ENCODE measurements at places on chromosomes 5 and 9.

DNA sequence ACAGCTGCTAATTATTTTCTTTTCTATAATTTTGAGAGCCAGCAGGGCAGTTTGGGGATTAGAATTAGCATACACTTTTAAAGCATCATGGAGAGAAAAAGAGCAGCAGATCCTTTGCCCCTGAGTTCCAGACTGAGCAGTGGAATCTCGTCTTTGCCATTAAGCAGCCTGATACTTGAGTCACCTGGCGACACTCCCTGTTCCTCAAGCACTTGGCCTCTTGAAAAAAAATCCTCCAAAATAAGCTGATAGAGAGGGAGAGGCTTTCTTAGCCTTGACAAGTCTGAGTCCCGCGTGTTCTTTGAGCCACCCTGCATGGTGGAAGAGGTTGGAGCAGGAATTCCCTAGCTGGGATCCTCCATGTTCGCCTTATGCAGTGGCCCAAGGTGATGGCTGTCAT is 398.3 kb downstream of the IRX2 start:
- no peak for DNase-seq

GRCh38 chr9:98916660-98917059 is 27.0 kb upstream of the COL15A1 start:
- DNase-seq: no peak

DNA sequence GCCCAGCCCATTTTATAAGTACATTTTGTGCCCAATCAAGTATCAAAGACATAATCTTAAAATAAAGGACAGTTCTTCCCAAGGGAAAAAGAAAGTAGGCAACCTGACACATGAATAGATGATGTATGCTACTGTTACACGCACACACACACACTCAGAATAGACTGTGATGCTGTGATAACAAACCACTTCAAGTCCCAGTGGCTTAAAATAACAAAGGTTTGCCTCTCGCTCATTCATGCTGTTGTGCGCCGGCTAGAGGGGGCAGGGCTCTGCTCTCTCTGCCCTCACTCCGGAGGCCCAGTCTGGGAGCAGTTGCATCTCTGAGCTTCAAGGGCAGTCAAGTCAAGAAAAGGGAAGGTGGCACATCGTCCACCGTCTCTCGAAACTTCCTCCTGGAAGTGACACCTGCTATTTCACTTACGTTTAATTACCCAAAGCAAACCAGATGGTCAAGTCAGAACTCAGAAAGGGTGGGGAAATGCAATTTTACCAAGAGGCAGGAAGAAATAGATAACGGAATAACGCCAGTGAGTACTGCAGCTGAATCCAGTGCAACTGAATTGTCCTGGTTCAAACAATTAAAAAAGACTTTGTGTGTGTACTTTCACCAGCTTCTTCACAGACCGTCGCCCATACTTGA is 43.3 kb downstream of the ANKRD33B start:
- DNase-seq: no peak

DNA sequence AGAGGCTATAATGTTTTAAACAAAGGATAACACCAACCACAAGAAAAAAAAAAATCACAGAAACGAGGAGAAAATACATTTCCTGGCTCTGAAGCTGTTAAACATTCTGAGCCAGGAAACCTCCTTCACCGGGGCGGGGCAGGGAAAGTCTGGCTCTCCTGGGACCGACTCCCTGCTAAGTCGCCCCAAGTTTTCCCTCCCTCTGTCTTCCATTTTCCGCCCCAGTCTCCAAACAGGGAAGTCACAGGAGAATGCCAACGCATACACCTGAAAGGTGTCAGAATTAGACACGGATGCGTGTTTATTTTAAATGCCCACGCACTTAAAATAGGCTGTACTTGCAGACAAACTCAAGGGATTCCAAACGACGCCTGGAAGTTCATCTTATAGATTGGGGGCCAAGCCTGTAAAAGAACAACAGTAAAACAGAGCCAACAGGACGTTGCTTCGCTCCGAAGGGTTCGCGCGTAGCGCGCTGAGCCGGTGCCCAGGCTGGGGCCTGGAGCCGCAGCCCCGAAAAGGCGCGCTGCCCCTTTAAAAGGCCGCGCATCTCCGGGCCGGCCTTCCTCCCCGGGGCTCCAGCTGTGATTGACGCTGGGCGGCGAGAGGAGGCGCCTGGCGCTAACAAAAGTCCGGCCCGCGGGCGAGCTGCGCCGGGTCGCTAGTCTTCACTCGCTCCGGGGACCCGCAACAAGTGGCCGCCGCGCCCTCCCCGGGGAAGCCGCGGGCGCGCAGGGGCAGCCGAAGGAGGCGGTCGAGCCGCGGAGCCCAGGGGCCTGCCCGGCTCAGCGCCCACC is at the start of gene FBXL7:
Gene FBXL7 (plus strand): TSS at position 653 of the 797 bp plus-strand sequence.
- no peak for DNase-seq

DNA sequence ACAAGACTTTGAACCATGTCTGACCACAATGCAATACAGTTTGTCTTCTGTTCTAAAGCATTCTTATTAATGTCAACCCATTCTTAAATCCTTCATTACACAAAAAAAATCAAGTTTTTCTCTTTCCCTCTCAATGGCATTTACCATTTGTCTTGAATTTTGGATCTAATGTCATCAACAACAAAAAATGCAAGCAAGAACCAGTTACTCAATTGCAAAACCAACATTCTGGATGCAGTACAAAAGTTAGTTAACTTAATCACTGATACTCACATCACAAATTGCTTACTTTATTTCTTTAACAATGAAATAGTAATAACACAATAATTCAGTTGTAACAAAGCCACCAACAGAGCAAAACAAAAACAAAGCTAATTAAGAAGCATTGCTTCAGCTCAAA is 6.0 kb downstream of the C9orf40 start:
- no peak for DNase-seq

DNA sequence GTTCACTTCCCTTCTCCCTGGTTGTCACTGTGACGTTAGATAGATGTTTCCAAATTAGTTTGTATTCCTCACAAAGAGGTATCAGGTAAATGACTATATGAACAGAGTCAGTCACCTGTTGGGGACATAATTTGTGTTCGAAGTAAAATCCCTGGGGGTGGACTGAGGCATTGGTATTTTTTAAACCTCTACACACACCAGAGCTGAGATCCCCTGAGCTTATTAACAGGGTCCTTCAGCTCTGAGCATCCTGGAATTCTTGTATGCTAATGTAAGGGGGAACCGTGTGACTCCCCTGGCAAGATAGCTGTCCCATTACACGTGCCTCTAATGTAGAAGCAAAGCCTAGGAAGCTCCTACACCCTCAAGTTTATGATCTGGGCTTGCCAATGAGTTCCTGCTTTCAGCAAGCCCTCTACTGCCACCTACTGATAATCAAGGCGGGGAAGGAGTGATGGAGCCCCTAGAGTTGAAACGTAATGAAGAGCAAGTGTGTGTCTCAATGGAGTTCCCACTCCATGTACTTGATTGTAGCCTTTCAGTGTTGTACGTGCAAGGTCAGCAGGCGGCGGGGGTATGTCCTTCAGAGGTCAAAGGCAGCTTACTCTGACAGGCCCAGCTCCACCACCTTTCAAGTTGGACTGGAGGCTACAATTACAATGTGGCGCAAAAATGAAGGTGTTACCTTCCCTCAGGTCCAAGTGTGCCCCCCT is 14.4 kb downstream of the PRKACG start:
- peak; percentile 23 for DNase-seq

GRCh38 chr9:136015656-136016571 is 54.7 kb upstream of the UBAC1 start:
- DNase-seq: no peak

DNA sequence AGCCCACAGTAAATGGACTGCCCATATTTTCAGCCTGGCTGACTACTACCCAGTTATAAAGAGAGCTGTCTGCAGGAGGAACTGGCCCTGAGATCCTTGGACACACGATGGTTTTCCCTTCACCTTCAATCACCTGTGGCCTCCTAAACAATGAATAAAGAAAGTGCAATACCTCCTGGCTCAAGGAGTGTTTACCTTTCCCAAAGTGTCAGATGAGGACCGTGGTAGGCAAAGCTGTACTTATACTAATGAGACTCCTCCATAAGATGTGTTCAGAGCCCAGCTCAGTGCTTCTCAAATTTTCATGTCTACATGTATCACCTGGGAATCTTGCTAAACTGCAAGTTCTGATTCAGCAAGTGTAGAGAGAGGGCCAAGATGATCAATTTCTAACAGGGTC is 284.5 kb upstream of the VLDLR start:
- DNase-seq: no peak

GRCh38 chr5:1429066-1429465 is 16.2 kb downstream of the SLC6A3 start:
- no peak for DNase-seq

DNA sequence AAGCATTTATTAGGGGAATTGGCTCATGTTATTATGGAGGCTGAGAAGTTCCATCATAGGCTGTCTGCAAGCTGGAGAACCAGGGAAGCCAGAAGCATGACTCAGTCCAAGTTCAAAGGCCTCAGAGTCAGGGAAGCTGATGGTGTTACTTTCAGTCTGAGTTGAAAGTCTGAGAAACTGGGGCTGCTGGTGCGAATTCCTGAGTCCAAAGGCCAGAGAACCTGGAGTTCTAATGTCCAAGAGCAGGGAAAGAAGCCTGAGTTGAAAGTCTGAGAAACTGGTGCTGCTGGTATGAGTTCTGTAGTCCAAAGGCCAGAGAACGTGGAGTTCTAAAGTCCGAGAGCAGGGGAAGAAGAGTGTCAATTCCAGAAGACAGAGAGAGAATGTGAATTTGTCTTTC is 641.1 kb downstream of the ISL1 start:
- DNase-seq: no peak

DNA sequence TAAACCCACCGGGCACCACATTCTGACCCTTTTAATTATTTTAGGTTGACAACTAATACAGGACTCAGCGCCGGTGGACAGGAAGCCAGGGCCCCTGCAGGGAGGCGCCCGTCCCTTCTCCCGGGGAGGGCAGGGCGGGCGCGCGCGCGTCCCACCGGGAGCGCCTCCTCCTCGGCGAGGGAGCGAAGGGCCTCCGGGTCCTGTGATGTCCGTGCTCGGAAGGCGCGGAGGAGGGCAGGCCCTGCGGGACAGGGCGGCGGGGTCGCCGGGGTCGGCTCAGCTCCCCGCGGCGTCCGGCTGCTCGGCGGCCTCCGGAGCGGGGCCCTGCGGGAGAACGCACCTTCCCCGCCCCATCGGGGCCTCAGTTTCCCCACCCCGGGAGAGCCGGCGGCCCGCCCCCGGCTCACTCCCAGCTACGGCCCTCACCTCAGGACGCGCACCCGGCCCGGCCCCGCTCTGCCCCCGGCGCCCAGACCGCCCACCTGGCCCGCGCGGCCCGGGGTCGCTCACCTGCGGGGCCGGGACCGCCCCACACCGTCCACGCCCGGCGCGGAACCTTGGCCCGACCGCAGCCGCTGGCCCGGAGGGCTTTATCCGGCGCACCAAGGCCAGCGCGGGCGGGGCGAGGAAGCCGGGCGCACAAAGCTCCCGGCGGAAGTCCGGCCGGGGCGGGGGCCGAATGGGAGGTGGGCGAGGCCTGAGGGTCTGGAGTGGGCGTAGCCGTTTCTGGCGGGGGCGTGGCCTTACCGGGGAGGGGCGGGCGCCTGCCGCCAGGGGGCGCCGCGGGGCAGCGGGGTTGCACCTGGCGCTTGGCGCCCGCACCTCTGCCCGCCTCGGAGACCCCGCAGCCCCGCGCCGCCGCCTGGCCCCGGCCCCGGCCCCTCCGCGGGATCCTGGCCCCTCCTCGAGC is at the start of the genes EXD3 and NOXA1:
Gene EXD3 (minus strand): TSS at position 559 of the 910 bp plus-strand sequence. CDS start 27,805 bp downstream, outside the sequence.
Gene NOXA1 (plus strand): TSS at position 790 of the 910 bp plus-strand sequence. CDS start 137 bp downstream, outside the sequence.
- peak; percentile 87 for DNase-seq

DNA sequence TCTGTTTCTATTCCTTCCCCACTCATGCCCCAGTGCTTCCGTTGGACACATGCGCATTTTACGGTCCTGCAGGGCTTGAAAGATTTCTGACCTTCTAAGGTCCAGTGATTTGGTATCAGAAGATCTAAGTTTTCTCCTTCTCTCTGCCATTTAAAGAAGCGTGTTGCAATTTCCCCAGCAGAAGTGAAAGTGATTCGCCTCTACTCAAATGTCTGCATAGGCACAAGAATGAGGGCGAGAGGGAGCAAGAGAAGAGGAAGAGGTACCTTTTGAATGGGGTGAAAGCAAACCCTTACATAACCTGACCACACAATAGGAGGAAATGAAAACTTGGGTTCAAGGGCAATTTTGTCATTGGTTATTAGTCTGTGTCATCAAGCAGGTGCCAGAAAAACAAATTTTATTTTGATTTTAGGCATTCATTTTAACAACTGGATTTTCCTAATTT is 31.7 kb upstream of the NR3C1 start:
- DNase-seq: no peak

DNA sequence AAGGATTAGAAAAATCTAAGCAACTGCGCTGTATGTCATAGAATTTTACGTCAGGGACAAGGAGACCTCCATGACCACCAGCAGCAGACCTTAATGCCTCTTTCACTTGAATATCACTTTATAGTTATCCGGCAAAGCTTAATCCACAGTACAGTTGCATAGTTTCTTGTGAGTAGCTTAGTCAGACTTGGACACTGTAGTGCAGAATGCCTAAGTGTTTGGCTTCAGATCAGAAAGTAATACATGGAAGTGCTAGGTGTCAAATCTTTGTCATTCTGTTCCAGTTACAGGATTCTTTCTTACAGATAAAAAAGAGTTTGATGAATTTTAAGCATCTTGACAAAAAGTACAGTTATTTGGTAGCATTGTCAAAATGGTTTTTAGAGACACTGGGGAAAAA is 239.9 kb upstream of the PAPPA start:
- no peak for DNase-seq

GRCh38 chr9:114046237-114046755 is 31.8 kb downstream of the AMBP start:
- DNase-seq: no peak

DNA sequence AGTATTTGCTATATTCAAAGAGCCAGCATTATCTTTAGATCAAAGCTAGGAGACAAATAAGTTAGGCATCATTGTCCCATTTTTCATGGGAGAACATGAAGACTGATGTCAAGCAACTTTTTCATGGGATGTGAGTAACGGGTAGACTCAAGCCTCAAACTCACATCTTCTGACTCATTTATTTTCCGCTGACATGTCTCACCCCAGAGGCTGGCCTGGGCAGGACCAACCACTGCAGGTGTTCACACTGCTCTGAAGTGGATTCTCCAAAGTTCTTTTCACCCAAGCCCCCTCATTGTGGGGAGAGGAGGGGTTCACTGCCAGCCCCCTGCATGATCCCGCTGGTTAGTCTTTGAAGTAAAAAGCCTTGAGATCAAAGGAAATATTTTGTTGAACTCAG is 34.9 kb upstream of the BASP1 start:
- no peak for DNase-seq

DNA sequence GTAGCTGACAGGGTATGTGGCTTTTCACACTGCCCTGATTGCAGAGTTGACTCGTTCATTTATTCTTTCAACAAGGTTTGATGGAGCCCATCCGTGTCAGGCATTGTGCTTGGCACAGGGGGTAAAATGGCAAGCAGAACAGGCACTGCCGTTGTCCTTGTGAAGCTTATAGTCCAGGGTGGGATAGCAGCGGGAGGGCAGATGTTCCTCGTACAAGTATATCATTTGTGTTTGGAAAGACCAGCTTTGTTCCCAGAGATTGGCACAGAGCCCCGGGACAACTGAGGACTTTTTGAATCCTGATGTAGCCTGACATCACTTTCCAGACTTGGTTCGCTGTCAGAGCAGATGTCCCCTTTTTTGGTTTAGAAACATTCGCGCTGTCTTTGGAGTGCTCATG is 50.9 kb downstream of the MVB12B start:
- no peak for DNase-seq

- no peak for DNase-seq
Measured at GRCh38 chr9:114743446-114743845, 61.5 kb upstream of the TEX48 start.

Measured in stimulated activated CD8-positive, alpha-beta memory T cell treated with anti-CD3 and anti-CD28 coated beads, Interleukin-15, amount 100 ng/mL, for 1 hour (primary cell).